ENCODE measurements at places on chromosomes 12 and 14. TPM values are rescaled to one million over a fixed set of nuclear protein-coding genes. Genes with fewer than 3 reads are reported as not detected.

IQSEC3 gene
- total RNA-seq: under 0.01 TPM

CHFR gene
- 34.0 TPM for total RNA-seq

TBC1D30 gene
- total RNA-seq: 0.29 TPM

HCAR3 gene
- total RNA-seq: not detected

HOXC4 gene
- total RNA-seq: 0.17 TPM

TAS2R31 gene
- total RNA-seq: 5.1 TPM

TEX52 gene
- total RNA-seq: not detected

SMARCC2 gene
- 42.6 TPM for total RNA-seq

STXBP6 gene
- 6.1 TPM for total RNA-seq

All from smooth muscle cell of trachea (primary cell).